Frontal cortex (tissue), 4 donors: ENCODE measurements at places on chromosomes 1 and 21. TPM values are rescaled to one million over a fixed set of nuclear protein-coding genes. Genes with fewer than 3 reads are reported as not detected.

DNA sequence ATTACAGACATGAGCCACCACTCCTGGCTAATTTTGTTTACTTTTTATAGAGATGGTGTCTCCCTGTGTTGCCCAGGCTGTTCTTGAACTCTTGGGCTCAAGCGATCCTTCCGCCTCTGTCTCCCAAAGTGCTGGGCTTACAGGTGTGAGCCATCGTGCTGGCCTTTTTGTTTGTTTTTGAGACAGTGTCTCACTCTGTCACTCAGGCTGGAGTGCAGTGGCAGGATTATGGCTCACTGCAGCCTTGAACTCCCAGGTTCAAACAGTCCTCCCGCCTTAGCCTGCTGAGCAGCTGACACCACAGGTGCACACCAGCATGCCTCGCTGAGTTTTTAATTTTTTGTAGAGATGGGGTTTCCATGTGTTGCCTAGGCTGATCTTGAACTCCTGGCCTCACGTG lies 49.1 kb downstream of the ADARB1 start:
- DNase-seq: no peak

DNA sequence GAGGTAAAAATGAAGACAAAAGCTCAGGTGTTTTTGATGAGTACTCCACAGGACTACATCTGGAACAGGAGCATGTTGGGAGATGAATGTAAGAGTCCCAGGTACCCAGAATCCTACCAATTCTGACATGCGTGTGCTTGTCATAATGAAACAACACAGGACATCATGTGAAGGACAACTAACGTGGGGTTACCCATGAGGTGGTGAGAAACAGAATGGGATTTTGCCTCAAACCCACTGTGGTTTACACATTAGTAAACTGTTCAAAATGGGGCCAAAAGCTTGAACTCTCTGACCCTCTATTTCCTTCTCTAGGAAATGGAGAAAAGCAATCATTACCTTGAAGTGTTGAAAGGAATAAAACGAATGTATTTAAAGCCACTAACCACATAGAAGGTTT lies 266.2 kb downstream of the RGS7 start:
- DNase-seq: no peak

GRCh38 chr21:24428591-24429199 lies 1178.6 kb downstream of the MRPL39 start:
- no peak for DNase-seq

GRCh38 chr1:21397813-21398188 lies 42.1 kb upstream of the NBPF3 start:
- no peak for DNase-seq

DNA sequence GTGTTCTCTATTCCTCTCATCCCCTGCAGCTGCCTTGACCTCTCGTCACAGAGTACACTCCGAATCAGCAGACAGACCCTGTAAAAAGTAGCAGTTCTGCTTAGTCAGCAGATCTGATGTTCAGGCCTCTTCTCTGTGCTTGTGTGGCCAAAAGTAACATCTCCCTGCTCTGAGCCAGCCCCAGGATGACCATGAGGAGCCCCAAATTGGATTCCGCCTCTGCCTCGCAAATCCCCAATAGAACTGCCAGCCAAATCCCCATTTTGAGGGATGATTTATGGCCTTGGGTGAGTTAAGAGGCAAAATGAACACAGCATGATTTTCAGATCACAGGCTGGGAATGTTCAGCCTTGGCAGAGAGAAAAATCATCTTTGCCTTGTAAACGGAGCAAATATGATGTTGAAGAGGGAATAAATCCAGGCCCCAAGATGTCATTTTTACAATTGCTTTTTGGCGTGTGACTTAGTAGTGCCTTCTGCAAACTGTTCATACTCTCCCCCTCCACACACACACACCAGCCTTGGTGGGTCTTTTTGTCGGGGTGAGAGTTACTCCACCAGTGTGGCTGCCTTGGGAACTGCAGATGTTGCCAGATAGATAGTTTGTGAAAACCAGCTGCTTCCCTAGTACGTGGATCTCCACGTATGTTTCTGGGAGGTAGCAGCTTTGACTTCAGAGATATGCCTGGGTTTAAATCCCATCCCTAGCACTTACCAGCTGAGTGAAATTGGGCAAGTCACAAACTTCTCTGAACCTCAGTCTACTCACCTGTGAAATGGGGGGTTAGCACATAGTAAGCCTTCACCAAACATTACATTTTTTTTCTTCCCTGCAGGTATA lies 77.8 kb downstream of the MAN1C1 start:
- DNase-seq: no peak

DNA sequence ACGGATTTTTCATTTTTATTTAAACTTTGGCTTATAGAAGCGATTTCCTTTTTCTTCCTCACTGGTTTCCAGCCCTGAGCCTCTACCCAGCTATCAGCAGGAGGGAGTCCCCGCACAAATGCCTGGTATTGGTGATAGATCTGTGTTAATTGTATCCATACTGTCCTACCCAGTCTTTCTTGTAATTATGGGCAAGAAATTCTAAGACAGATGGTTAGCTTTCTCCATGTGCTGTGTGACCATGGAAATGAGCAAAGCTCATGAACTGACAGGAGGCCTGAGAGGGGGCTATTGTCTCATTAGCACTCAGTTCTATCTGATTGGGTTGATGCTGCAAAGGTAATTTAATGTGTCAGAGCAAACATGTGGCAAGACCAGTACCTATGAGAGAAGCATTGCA lies 108.1 kb upstream of the IVNS1ABP start:
- no peak for DNase-seq

- no peak for DNase-seq
Observed at GRCh38 chr1:150321826-150322166, 463 bp downstream of the PRPF3 start.

GRCh38 chr1:74674278-74675048 lies 871 bp upstream of the ERICH3 start:
- DNase-seq: no peak

DNA sequence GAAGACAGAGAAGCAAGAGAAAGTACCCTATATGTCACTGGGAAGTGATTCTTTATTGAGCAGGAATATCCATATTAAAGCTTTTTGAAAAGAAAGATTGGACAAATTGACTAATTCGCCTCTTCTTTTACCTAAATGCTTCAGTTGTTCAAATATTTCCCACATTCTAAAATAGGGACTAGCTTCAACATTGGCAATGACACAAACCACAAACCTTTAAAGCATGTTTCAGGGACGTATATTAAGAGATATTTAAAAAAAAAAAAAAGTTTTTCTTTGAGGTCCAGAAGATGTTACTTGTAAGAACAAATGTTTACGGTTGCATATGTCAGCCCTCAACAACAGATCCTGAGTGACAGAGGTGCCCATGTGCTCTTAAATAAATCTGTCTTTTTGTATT lies 235.0 kb upstream of the NFIA start:
- no peak for DNase-seq

DNA sequence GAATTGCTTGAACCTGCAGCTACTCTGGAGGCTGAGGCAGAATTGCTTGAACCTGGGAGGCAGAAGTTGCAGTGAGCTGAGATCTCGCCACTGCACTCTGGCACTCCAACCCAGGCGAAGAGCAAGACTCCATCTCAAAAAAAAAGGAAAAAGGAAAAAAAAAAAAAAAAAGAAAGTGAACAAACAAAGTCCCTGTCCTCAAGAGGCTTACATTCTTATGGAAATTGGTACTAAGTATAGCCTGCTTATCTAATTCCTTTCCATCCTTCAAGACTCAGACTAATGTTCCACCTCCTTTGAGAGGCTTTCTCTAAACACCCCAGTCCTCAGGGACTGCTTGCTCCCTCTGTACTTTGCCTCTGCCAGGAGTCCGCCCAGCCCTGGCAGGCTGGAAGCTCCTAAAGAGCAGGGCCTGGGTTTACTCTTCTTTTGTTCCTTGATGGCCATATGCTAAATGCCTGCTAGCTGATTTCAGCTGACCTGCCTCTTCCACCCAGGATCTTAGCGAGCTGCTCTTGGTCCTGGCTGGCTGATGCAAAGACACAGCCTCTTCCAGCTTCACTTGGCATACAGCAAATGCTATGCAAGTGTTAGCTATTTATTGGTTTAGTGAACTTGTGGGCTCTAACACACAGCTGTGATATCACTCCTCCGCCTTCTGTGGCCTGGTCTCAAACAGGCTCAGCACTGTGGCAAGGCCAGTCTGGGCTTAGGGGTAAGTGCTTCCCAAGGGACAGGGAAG lies 9.8 kb downstream of the SLC9A1 start:
- no peak for DNase-seq

DNA sequence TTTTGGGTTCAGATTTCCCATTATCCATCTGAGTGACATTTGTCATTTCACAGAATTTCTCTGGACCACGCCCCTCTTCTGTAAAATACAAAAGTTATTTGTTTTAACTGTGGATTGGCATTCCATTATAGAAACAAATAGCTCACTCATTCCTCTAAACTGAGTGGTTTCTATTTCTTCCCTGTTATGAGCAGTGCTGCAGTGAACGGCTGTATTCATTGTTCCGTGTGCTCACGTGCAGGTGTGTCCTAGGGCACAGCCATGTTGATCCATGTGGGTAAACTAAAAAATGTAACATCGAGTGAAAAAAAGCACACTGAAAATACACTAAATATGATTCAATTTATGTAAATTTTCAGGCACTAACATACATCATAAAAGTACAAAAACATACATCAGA lies 27.0 kb upstream of the IL12RB2 start:
- DNase-seq: no peak

GRCh38 chr1:204080163-204080903 lies 7.4 kb downstream of the SOX13 start:
- DNase-seq: peak; percentile 58

DNA sequence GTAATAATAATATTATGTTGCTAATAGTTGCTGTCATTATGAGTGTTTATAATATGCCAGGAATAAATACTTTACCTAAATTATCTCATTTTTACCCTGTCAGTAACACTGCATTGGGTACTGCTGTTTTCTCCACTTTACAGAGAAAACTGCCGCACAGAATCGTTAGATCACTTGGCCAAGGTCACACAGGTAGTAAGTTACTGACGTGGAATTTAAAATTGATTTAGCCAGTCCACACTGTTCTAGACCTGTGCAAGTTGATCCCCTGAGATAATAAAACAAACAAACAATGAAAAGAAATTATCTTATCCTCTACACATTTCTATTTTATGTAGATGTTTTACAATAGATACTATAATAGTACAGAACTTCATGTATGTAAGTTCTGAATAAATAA lies 174.1 kb downstream of the ROR1 start:
- DNase-seq: no peak

GRCh38 chr1:54309631-54310366 lies 96.4 kb downstream of the SSBP3 start:
- no peak for DNase-seq

DNA sequence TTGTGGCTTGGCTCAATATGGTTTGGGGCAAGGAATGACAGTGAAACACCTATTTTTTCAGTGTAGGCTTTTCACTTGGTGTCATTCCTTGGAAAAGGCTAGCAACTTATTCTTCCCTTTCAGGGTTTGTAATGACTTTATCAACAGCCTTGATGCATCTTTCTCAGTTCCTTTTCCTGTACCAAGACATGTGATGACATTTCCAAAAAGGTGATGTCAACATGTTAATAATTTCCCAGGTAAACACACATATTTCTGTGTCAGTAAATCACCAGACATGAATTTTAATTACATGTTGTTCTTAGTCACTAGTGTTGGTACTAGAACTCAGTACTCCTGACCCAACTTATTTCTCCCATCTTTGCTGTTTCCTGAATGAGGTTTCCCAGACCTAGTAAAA lies 37.8 kb upstream of the RRP15 start:
- DNase-seq: no peak

DNA sequence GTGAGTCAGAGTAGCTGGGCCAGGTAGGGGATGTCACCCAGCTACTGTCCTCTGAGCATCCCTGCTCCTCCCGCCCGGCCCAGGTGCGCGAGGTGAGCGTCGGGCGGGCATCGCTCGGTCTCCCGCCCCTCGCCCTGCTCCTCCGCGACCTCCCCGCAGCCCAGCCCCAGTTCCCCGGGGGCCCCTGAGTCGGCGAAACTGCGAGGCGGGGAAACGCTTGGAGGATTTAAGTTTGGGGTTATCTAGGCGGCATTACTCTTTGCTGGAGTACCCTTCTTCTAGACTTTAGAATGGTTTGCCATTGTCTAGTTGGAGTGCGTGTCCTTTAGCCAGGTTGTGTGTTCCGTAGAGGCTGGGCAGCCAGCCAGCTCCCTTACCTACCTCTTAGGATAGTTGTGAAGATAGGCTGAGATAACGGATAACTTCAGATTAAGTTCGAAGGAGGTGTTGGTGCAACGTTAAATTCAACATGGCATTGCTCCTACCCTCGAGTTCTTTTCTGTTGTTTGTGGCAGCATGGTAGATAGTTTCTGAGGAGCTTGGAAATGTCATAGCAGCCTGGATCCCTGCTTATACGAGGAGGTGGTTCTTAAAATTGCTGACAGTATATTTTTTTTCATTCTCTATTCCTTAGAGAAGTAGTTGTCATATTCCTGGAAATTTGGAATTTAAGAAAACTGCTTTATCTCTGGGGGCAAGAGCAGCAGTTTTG lies 697 bp downstream of the AGO3 start:
- peak; percentile 24 for DNase-seq

DNA sequence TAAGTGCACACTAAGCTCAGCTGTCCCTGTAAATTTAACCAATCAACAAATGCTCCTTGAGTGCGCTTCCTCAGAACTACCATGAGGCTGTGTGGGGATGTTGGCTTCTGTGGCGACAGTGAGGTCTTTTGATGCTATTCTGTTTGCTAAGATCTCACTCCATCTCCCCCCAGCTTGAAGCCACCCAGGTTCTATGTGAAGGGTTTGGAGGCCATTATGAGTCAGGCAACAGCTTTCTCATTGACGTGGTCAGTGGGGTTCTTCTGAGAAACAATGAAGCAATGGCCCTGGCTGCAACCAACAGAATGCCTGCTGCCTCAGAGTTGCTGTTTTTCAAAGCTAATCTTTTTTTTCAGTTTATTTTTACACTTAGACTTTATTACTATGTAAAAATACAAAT lies 205.5 kb downstream of the PTBP2 start:
- DNase-seq: no peak

Gene SHISA4
- total RNA-seq: 22.4 TPM

Gene RAP1GAP
- 18.8 TPM for total RNA-seq

Gene SH2D1B
- not detected for total RNA-seq

Gene C1orf167
- total RNA-seq: not detected

Gene CD53
- total RNA-seq: 9.8 TPM

Gene CCDC17
- 0.41 TPM for total RNA-seq

Gene CSRP1
- 12.2 TPM for total RNA-seq

Gene HSPA6
- total RNA-seq: 0.82 TPM

Gene XCL1
- not detected for total RNA-seq

Gene BCL2L15
- 0.82 TPM for total RNA-seq

Gene ADORA1
- total RNA-seq: 11.0 TPM

Gene RNF186
- not detected for total RNA-seq

Gene HCRTR1
- total RNA-seq: 1.6 TPM
